ENCODE measurements at places on chromosomes 3 and 15.

DNA sequence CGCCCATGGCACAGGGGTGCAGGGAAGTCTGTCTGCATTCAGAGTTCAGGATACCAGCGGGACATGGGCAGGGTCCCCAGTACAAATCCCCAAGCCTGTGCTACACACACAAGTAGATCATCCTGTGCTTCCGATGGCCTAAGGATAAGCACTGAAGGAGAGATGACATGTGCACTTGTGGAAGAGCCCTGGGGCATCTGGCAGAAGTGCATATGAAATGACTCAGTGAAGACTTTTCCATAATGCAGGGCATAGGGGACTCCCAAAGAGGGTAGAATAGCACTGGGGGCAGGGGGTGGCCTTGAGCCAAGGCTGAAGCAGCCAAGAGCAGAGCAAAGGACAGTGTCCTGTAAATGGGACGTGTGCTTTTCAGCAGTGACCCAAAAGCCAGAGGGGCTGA lies 22.9 kb downstream of the ADAMTS17 start:
- no peak for DNase-seq

DNA sequence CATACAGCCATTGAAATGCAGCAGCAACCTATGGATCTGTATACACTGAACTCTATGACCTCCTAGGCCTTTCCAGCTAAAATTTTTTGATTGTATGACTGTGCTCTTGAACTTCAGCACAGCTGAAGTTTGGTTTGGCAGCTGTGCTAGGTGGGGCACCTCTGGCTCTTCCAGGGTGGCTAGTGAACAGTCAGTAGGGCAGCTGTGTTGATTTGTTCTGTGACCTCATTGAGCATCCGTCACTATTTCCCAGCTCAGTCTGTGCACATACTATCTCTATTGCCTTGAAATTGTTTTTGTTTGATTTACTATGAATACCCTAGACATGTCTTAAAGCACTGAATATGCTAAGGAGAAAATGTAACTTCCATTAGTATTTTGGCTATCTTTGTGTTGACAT lies 363.2 kb upstream of the NAALADL2 start:
- no peak for DNase-seq

DNA sequence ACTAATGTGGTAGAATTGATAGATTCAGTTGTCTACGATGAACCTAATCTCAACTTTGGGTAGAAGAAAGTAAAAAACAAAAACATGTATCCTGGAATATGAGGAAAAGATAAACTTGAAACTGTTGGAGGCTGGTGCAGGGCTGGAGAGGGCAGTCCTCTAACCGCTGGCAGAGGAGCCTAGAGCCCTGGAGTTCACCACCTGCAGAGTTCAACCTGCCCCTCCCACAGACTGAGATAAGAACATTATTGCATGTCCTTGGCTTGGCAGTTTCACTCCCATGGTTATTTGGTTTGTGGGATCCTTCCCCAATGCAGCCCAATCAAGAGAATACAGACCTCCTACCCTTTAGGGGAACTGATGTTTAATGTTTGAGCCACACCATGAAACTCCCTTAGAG lies 53.2 kb upstream of the GATM start:
- DNase-seq: peak; percentile 55

DNA sequence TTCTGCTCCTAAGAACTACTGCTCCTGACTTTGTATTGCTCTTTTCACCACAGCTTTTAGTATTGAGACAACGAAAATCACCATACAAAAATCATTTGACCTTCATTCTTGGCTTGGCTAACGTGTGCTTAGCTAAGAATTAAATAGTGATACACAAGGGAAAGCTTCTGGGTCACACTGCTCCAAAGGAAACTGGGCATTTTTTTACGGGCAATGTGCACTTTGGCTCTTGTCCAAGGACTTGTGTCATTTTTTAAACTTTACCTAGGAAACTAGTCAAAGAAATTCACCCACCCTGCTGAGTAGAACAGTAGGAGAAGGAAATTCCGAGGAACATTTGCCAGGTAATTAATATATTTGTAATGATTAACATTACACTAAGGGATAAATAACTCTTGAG lies 19.8 kb downstream of the WDR72 start:
- no peak for DNase-seq

- DNase-seq: no peak
Observed at GRCh38 chr3:157384031-157384430, 52.6 kb upstream of the PTX3 start.

DNA sequence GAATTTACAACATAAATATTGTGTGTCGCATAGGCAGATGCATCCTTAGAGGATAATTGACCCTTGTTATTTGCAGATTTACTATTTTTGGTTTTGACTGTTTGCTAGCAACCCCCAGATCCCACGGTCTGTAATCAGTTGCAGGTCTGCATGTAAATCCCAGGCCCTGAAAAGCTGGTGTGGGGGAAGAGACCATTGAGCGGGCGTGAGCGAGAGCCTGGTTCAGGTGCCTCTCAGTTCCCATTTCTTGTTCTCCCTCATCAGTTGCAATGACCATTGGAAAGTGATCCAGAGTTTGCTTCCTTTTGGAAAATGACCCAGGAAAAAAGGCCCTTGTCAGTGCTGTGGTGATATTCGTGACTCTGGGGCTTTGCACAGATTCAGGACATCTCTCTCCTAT lies 238.9 kb downstream of the UACA start:
- no peak for DNase-seq

- DNase-seq: peak; percentile 79
Observed at GRCh38 chr3:127135241-127136023, 57.5 kb upstream of the PRR23E start.

DNA sequence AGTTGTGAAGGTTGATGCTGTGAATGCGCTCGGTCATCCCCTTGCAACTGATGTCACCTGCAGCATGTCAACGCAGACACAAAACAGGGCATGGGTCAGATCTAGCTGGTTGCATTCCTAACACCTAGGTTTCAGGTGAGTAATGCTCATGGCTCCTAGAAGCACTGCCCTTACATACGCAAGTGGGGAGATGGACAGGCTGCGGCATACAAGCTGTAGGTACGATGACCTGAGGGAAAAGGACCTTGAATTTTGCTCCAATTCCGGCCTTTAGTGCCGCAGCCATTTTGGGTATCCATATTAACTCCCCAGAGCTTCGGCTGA lies 58.0 kb downstream of the TIGIT start:
- no peak for DNase-seq
